Psoas muscle (tissue), 8 donors: ENCODE measurements at places on chromosomes 3 and 15.

DNA sequence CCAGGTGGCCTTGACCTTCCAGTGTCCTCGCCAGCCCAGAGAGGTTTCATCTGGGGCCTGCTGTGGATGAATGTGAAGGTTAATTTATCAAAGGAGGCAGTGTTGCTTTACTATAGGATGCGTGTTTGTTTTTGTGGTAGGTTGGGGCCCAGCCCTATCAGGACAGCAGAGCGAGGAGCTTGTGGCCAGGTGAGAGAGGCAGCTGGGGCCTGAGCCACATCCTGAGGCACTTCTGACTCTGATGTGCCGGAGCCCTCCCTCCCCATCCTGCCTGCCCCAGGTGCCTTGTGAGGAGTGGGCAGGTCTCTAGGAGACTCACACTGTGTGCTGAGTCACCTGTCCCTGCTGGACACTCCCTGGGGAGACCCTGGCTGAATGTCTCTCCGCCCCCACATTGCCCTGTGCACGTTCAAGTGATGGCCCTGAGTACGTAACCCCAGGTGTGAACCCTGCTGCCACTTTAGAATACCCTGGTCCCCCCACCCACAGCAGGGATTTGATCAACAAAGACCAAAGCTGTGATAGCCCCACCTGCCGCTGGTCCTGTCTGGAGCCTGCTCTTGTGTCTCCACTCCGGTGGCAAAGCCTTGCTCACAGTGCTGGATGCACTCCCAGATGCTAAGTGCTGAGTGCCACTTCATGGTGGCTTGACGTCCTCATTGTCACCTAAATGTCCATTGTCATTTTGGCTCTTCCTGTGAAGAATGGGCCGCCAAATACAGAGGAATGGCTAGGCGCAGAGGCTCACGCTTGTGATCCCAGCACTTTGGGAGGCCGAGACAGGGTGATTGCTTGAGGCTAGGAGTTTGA is 16.0 kb downstream of the FBLN2 start:
- peak; percentile 2 for DNase-seq

DNA sequence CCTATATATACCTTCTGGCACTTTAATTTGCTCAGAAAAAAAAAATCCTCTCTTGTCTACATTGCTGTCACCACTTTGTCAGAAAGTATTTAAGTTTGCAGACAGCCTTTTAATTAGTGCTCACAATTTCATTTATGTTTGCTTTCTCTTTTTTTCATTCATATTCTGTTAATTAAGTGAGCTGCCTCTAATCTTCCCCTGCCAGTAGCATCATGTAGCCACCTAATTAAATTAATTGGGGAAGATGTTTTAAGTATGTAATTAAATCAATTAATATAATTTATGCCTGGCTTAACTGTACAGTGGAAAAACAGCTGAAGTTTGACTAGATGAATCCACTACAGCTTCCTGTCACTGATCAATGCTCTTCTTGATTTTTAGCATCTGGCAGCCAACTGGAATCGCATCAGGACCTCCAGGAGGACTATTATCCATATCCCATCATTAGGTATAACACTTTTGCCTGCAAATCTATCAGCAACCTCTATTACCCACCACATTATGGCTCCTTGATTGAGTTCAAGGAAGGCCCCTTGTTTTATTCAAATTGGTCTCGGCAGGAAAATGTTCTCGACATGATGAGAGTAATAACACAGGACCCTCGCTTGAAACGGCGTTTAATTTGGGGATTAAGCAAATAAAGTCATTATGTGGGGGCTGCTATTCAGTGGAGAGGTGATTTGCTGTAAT is 118.5 kb downstream of the IQCH start:
- DNase-seq, result no peak

GRCh38 chr3:108008931-108009639 is 81.7 kb downstream of the CD47 start:
- DNase-seq, result no peak

GRCh38 chr15:71452893-71453292 is 337.6 kb downstream of the THSD4 start:
- DNase-seq, result no peak

GRCh38 chr3:46981932-46982471 is 2.5 kb downstream of the NBEAL2 start:
- DNase-seq, result peak; percentile 30

- no peak for DNase-seq
Observed at GRCh38 chr15:94858920-94859319, 627.6 kb downstream of the MCTP2 start.

DNA sequence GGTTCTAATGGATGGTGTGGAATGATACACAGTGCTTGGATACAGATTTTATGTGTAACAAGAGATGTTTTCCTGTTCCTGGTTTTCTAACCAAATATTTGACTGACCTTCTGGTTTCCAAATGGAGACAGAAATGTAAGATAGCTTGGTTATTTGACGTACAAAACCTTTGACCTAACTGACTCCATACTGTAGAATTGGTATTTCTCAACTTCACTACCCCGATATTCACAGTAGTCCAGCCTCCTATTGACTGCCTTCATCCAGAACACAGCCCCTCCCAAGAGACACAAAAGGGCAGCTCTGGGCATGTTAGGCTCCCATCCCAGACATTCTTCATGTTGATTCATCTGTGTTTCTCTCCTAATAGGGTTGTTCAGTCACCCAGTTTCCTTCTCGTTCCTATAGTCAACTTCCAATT is 33.4 kb downstream of the MYO1E start:
- DNase-seq, result no peak

GRCh38 chr15:39320886-39321285 is 260.0 kb upstream of the THBS1 start:
- DNase-seq, result no peak
